ENCODE measurements at places on chromosomes 4 and X.

DNA sequence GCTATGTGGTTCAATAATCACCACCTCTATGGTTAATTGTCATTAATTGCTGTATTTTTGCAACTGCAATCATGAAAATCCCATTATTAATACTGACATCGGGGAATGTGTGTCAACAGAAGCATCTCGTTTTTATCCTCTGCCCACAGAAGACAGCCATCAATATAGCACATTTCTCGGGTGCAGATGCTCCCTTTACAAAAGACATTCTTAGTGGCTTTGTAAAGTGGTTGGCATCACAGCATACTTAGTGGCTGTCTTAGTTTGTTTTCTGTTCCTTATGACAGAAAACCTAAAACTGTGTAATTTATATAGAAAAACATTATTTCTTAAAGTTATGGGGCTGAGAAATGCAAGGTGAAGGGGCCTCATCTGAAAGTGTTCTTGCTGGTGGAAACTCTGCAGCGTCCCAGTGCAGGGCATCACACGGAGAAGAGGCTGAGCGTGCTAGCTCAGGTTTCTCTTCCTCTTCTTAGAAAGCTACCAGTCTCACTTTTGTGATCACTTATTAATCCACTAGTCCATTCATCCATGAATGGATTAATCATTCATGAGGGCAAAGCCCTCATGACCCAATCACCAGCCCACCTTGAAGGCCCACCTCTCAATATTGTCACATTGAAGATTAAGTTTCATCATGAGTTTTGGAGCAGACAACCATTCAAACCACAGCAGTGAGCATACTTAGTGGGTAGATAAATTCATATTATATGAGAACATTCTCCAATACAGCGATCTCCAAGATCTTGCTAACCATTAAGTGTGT lies 1067.7 kb upstream of the PABPC4L start:
- DNase-seq: no peak

DNA sequence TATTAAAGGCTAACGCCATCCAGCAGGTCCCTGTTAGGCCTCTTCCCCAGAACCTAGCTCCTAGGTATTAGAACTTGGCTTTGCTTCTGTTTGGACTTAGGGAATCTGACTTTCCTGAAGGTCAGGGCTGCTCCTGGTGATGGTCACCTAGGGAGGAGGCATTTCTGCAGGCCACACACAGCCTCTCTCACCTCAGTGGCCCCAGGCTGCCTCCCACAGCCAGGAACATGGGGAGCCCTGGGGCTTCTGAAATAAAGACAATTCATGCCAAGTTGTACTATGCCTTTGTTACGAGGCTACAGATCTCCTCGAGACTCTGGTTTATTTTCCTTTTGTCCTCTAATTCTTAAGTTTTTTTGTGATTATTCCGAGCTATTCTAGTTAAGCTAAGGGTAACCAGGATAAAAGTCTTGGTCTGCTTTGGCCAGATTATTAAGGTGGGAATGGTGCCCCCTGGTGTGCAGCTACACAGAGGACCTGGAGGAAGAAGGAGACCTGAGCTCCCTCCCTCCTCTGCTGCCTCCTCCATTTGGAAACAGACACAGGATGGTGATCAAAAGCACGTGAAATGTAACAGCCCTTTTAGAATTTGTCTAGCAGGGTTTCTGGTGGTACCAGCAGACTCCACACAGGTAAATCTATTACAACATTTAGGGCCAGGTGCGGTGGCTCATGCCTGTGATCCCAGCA lies 131.0 kb downstream of the DCLK2 start:
- DNase-seq: no peak

DNA sequence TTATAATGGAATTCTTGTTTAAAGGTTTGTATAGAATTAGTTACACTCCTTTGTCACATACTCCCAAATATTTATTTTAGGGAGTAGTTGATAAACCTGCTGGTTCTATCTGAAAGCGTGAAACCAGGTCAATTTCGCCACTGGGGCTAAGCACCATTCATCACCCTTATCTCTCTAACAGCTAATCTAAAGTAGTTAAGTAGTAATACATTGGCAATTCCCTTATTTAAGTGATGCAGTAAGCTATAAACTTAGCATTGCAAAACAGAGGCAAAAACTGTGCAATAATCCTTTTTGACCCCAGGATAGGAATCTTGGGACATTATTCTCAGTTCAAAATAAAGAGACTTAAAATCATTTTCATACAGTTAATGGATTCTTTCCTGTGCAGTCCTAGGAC lies 33.7 kb upstream of the PTPN13 start:
- no peak for DNase-seq

DNA sequence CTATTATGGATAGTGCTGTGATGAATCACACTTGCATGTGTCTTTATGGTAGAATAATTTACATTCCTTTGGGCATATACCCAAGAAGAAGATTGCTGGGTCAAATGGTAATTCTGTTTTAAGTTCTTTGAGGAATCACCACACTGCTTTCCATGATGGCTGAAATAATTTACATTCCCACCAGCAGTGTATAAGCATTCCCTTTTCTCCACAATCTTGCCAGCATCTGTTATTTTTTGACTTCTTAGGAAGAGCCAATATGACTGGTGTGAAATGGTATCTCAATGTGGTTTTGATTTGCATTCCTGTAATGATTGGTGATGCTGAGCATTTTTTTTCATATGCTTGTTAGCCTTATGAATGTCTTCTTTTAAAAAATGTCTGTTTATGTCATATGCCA lies 1120.2 kb downstream of the ARAP2 start:
- no peak for DNase-seq

DNA sequence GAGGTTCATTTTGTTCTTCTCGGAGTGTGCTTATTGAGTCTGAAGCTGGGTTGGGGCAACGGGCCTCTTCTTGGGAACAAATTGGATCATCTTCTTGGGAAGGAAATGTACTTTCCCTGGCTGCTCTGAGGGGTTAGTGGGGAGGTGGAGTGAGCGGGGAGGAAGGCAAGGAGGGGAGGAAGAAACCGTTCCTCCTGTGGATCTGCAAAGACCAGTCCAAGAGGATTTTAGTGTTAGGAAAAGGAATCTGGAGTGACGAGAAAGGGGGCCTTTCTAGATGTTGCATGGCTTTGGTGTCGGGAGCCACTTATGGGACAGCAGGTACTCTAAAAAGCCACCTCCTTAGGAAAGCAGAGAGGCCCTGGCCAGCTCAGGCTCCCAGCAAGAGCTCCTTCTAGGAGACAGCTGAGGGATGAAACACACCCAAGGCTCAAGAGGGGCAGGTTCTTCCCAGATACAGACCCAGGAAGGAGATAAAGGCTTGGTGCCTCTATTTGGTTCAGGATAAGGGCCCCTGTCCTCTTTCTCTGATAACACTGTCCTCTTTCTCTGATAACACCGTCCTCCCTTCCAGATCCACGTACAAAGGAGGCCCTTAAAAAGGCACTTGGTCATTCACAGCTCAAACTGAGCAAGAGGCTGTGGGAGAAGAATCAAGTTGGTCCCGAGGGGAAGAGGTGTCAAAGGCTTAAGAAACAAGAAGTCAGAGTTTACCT lies 451 bp downstream of the SOD3 start:
- no peak for DNase-seq

DNA sequence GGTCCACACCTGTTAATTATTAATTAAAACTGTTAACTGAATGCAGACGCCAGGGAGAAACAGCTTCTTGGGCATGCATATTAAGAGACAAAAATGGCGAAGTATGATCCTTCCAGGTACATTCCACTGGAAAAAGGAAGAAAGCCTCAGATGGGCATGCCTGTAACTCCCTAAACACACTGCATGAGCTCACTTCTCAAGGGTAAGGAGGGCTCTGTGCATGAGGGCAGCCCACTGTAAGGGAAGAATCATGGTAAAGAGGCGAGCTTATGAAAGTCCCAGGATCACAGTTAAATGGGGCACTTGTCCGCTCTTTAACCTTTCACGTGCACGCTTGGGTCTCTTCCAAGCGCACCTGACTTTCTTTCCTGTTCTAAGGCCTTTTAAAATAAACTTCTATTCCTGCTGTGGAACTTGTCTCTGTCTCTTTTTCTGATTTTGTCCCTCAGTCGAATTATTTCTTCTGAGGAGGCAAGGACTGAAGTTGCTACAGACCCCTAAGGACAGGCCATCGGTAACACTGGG lies 321.7 kb downstream of the PPP1R2C start:
- no peak for DNase-seq

DNA sequence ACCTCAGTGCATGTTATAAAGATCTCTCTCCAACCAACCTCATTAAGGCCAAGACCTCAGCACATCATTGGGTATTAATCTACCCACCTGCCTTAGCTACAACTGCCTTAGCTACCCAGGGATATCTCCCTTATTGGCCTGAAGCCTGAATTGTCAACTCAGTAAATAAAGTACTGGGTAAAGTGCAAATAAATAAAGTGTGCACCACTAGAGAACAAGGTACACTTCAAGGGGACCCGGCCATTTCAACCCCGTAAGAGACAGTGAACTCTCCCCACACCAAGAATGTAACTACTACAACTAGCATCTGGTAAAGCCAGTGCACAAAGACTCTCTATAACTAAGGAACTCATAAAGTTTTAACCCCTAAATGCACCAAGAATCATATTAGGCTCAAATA lies 61.7 kb upstream of the POU3F4 start:
- DNase-seq: no peak

DNA sequence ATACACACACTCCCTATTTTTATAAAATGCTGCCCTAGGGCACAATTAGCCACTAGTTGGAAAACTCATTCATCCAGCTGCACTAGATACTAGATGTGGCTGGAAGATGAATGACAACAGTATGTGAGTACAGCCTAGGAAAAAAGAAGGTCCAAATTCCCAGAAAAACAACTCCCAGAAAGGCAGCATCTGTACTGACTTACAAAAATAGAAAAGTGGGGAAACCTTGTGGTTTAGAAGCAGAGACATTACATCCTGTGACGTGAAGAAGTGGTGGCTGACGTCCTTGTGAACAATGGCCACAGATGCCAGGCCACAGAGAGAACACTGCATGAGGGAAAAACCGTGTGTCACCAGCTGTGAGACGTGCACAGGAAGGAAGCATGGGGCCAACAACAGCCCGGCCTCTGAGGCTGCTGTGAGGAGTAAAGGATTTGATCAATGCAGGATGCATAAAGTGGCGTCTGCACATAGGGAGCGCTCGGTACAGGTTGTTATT lies 81.2 kb downstream of the SPRY1 start:
- no peak for DNase-seq

GRCh38 chrX:51922561-51922960 lies 29.1 kb downstream of the MAGED1 start:
- no peak for DNase-seq

DNA sequence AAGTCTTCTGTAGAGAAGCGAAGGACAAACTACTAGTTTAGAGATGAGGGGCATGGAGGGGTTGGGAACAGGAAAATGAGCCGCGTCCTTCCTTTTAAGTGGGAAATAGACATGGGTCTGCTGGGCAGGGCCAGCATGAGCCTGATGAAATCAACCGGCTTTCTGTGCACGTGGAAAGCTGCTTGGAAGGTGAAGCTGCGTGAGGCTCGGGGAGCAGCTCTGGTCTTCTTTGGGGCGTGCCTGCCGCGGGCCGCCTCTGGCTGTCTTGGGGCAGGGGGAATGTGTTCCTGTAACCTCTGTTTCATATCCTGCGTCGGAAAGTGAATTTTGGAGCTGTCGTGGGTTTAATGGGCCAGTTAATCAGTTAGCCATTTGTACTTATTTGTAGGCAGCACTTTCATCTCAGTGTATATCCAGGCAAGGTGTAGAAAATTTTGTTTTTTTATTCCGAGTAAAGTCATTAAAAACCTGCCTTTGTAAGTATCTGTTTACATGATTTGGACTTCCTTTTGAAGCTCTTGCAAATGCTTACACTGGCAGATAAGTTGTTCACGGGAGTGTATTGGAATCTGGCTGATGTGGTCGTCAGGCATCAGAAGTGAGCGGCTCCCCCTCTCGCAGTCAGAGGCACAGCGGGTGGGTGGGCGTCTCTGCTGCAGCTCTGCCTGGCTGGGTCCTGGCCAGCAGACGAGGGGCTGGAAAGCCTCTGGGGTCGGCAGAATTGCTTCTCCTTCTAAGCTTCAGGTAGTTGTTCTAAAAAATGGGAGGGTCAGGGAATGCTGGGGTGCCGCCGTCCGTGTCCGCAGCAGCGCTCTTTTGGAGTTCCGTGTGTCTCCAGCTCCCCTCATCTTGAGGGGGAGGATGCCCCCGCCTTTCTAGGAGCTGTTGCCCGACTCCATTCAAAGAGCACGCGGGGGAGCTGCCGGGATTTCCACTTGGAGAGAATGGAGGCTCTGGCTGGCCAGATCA lies 70.5 kb upstream of the HGFAC start:
- no peak for DNase-seq
